Activated CD4-positive, alpha-beta T cell treated with anti-CD3 and anti-CD28 coated beads, Interleukin-2, Interleukin-4, amounts not matched to agents 100 ng/mL and 50 ng/mL, durations not matched to agents 16 hours and 8 hours (primary cell): ENCODE measurements at places on chromosomes 12 and 14.

DNA sequence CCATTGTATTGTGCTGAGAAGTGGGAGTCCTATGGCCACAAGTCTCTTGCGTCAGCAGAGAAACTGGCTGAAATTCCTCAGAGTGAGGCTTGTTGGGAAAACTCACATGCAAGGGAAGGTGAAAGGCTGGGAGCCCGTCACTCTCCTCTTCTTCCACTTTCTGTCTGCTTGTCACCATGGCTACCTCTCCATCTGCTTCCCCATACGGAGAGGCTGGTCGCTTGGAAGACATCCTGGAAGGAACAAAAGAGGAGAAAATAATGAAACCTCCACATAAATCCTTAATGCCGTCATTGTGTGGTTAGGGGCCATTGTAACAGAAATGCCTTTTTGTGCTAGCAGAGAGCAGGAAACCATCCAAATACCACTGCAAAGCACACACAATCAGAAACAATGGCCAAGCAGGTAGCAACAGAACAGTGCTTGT lies 53.7 kb downstream of the SOX5 start:
- no peak for DNase-seq

- DNase-seq = no peak
Observed at GRCh38 chr12:121990114-121990647, 31.5 kb upstream of the BCL7A start.

- no peak for DNase-seq
Observed at GRCh38 chr12:114974826-114975639, 291.1 kb upstream of the TBX3 start.

DNA sequence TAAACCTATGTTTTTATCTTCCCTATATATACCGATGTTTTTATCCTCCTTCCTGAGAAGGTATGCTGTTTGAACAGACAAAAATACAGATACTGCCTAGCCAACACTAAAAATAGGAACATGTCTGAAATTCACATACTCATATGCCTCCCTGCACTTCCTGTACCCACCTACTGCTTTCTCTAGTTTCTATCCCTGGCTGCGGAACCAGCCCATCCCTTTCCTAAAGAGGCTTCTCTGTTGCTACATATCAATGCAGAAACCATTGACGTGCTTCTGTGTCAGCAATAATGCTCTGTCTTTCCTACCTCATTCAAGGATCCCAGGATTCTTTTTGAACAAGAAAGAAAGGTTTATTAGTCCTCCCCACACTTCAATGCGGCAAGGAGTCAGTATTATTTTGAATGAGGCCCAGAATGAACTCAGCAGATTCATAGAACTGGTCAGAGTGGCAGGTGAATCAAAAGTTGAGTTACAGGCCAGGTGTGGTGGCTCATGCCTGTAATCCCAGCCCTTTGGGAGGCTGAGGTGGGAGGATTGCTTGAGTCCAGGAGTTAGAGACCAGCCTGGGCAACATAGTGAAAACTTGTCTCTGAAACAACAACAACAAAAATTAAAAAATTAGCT lies 67.8 kb upstream of the NAP1L1 start:
- DNase-seq = no peak

DNA sequence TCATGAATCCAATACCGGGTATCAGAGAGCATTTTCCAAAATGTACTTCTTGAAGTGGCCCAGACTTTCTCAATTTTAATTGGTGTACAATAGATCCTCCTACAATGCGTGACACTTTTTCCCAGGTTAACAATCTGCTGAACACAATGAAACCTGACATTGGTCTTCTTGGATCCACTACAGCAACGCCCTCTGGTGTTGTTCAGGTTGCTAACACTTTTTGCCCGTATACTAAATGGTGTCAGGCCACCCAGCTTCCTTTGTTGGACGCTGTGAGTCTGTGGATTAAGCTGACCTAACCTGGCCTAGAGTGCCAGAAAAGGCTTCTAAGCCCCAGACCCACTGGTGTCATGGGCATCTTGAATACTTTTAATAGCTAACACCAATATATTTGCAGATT lies 89.2 kb downstream of the KCNK10 start:
- peak; percentile 5 for DNase-seq

DNA sequence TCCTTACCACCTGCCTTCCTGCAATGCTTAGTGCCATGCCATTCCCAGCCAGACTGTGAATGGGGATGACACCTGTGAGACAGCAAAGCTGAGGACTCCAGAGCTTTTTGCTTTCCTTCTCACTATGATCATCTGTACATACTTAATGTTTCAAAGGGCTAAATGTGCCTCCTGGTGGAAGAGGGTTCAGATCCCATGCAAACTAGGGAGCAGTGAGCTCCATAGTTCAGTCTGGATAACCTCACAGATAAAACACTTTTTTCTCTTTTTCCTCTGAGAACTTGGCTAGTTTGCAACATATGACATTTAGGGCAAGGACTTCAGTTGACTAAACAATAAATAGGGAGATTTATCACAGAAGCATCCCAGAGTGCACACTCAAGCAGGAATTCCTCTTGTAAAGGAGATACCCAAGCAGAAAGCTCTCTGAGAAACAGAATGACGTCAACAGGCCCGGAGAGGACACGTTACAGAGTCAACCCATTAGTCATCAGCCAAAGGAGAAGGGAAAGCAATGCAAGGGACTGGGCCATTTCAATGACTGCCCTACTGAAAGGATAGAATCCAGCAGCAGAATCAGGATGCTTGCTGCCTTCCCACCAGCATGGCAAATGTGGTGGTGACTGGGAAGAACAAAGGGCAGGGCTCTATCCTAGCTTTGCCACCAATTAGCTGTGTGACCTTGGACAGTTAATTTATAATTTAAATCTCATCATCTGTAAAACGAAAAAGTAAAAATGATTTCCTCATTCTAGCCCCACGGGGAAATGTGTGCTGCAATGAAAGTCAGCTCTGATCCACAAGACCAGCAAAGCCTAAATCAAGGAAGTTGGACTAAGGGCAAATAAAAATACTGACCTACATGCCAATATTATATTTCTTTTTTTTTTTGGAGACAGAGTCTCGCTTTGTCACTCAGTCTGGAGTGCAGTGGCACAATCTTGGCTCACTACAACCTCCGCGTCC lies 80.8 kb upstream of the ACTN1 start:
- no peak for DNase-seq

- DNase-seq = no peak
Observed at GRCh38 chr12:34219046-34219770, 196.9 kb downstream of the ALG10 start.

GRCh38 chr12:10861366-10861765 lies 12.1 kb upstream of the PRR4 start:
- DNase-seq = no peak

- DNase-seq = no peak
Observed at GRCh38 chr12:89205517-89205916, 146.8 kb downstream of the DUSP6 start.

DNA sequence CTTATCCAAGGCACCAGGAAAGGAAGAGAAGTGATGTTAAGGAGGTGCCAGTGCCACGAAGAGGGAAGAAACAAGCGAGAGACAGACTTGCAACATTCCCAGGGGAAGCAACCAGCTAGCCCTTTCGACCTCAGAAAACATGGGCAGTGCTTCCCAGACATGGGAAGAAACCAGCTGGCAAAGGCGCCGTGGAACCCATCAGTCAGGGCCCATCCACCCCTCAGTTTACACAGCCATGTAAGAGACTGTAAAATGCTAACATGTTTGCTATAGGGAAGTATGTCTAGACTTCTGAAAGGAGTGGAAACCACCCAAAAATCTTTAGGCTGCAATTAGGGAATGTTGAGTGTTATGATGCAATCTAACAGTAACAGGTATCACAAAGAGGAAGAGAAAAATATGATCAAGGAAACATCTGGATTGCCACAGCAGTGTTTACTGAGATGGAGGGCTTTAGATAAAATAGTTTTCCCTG lies 26.3 kb downstream of the ANAPC5 start:
- DNase-seq = no peak

DNA sequence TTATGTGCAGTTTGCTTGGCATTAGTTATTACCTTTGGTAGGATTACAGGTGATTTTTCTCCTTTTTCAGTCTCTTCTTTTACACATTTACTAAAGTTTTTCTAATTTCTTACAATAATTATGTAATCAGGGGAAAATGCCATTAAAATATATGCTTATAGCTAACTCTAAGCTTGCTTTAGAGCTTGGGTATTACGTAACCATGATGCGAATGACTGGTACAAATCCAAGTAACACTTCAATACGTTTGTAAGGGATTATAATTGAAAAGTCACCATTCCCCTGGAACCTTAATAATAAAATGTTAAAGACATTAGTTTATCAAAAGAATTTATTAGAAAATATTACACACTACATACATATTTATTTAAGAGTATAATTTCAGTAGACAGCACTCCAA lies 71.6 kb downstream of the SCAF11 start:
- DNase-seq = no peak

DNA sequence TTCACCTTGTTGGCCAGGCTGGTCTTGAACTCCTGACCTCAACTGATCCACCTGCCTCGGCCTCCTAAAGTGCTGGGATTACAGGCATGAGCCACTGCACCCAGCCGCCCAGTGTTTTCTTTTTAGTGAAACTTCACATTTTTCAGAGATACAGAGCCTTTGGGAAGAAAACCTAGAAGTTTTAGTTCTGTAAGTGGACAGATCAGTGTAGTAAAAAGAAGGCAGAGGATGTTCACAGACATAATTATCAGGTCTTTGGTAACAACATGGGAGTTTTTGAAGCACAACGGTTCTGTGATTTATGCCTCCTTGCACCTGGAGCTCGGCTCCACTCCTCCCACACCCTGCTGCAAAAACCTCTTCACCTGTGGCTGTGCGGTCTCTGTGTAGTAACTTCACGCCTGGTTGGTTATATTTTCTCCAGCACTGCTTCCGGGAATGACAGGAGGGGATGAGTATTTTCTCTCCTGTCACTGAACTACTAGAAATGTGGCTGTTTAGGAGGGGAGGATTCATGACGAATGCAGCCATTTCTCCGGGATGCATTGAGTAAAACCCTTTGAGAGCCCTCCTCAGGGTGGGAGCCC lies 67.0 kb downstream of the ARF6 start:
- peak; percentile 42 for DNase-seq

DNA sequence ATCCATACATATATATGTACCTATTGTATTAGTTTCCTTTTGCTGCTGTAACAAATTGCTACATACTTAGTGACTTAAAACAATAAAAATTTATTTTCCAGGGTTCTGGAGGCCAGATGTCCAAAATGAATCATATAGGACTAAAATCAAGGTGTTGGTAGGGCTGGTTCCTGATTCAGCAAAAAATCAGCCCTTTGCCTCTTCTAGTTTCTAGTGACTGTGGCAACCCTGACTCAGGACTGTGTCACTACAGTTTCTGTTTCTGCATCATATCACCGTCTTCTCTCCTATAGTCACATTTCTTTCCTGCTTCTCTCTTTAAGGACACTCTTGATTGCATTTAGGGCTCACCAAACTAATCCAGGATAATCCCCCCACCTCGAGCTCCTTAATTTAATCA lies 386.3 kb upstream of the TBX3 start:
- DNase-seq = no peak

DNA sequence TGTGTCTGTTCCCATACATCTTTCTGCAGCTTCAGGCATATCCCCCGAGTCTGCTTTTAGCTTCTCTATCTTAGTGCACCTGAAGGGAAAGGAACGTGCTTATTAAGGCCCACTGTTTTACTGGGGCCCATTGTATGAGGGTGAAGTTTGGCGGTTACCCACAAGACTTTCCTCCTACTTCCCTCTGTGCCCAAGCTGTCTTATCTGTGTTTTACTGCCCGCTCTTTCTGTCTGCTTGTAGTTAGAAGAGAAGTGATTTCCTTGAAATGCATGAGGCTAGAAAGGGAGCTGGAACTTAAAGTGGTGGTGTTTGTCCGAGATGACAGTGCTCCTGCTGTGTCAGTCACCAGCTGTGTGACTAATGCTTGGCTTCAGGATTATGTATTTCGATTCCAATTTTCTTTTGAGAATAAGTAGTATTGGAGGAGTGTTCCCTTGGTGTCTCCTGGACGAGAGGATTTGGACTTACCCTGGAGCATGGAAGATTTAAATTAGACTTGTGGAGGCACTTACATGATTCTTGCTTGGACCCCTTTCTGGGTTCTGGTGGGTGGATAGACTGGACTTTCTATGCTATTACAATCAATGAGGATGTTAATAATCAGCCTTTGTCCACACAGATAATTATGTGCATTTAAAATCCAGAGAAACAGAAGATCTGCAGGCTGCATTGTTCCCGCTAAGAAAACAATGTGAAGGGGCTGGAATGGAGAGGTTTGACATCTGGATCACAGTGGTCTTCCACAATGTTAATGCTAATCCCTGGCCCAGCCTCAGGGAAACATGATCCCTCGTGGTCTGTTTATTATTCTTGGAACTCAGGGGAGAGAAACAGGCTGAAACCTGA lies 13.9 kb upstream of the KRT86 start:
- no peak for DNase-seq

DNA sequence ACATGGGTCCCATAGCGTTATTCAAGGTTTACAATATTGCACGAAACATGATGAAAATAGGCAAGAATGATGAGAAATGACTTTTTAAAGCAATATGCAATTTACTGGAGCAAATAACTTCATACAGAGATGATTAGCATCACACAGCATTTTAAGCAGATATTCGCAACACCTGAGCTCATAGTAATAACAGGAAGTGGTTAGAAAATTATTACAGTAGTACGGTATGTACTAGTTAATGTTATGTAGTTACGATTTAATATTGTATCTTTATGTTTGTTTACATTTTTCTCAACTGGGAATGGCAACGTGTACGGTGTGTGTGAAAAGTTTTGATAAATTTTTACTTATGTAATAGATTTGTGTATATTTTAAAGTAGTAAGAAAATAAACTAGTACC lies 102.6 kb downstream of the OSBPL8 start:
- DNase-seq = no peak

DNA sequence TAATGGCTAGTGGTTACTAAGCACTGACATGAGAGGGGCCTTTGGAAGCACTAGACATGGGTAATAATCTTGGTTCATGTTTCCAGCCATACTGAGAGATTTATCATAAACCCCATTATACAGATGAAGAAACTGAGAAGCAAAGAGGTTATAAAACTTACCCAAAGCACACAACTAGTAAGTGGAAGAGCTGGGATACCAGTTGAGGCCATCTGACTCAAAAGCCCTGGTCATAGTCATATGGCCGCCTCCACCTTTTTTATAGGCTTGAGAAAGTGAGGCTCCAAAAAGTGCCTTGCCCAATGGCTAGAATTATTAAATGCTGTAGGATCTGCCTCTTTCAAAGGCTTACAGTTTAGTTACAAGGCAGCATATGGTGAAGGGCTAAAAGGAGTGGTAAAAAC lies 944 bp downstream of the TXNRD1 start:
- DNase-seq = no peak

GRCh38 chr14:77660754-77661153 lies 44.3 kb upstream of the SPTLC2 start:
- no peak for DNase-seq
